Lung microvascular endothelial cell (primary cell): ENCODE measurements at places on chromosomes 11 and 22. TPM values are rescaled to one million over a fixed set of nuclear protein-coding genes. Genes with fewer than 3 reads are reported as not detected.
A peak's percentile ranks its signal among the peaks of the same experiment; 100 is the strongest.

Gene FOXR1
- total RNA-seq = not detected in 2 replicates

DNA sequence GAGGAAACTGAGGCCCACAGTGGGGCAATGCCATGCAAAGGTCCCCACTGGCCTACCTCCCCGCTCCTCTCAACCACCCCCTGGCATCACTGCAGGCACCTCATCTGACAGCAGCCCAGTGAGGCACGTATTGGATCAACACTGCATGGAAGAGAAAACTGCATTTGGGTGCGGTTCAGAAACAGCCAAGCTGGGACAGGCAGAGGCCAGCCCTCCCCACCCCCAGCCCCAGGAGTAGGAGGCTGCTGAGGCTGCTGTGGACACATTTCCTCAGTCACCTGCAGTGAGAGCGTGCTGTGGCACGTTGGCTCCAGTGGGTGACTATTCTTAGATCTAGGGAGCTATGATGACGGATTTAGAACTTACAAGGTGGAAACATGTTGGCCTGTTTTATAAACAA lies 63.7 kb downstream of the KCNC1 start:
- no peak for DNase-seq

Gene ART1
- not detected in 2 replicates for total RNA-seq

DNA sequence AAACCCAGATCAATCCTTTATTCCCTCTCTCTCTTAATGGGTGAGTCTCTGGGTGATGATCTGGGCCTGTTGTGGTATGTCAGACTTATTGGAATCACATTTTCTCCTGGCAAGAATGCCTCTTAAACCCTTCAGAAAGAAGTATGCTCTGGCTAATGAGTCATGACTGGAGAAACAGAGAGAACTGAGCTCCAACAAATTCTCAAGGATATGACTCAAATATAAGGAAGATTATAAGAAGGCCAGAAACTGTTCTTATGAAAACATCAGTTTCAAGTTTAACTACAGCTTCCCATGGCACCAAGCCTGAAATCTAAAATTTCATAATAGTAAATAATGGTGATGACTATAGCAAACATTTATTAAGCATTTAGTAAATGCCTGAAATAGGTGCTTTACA lies 83.9 kb downstream of the OR5AK2 start:
- peak; percentile 95 for DNase-seq

GRCh38 chr11:78453140-78453935 lies 35.7 kb upstream of the GAB2 start:
- no peak for DNase-seq

- no peak for DNase-seq
These were observed 22.0 kb upstream of the OR8B8 start for GRCh38 chr11:124467381-124467927.

DNA sequence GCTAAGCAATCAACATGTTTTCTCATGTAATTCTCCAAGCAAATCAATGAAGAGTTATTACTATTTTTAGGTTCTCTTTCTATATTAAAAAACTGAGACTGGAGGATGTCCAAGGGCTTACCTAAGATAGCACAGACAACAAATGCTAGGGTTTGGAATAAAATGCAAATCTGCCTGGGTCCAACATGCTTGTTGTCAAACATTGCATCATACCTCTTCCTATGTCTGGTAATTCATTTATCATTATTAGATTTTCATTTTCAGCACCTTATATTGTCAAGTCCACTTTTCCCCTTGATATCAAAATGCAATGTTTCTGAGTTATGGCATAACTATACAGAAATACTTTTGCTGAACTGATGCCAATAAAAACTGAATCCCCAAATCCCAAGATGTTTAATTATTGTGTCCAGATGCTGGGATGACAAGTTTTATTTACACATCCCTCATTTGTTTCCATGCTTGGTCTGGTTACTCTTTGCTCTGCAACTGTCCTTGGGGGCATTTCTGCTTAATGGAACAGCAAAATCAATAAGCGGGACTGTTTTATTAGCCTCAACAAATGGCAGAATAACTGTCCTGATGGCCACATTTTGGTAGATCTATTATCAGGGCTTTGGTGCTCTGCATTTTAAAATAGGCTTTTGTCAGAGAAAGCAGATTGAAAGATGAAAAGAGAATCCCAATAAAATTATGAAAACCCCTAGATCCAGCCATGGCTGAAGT lies 86.0 kb downstream of the C11orf87 start:
- DNase-seq = no peak

Gene PNPLA3
- 0.60 and 1.1 TPM in 2 replicates for total RNA-seq

GRCh38 chr11:130151196-130151595 lies 8.4 kb upstream of the ST14 start:
- no peak for DNase-seq

GRCh38 chr11:129374993-129375750 lies 476 bp upstream of the BARX2 start:
- no peak for DNase-seq

Gene HTR3B
- not detected in 2 replicates for total RNA-seq

DNA sequence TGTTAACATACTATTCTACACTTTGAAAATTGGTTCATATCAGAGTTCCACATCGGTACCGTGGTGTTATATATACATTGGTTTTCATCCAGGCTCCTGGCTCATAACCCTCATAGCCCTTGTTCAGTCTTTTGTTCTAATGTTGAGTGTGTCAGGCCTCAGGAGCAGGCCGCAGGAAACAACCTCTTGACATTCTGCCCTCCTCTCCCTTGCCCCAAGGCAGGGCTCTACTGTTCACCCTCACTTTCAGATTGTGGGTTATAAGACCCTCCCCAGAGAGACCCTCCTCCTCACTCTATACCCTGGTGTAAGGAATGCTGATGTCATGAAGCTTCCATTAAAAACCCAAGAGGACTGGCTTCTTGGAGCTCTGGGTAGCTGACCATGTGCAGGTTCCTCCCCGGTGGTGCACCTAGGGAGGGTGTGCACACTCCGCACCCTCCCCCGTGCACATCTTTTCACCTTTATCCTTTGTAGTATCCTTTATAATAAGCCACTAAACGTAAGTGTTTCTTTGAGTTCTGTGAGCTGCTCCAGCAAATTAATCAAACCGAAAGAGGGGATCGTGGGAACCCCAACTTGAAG lies 12.1 kb downstream of the SSH3 start:
- DNase-seq = no peak

Gene OR51E2
- not detected in 2 replicates for total RNA-seq

Gene TMEM45B
- total RNA-seq = 0.99 and 1.3 TPM in 2 replicates

Gene MFRP
- total RNA-seq = under 0.01 TPM in 1 of 2 replicates, not detected in the other

DNA sequence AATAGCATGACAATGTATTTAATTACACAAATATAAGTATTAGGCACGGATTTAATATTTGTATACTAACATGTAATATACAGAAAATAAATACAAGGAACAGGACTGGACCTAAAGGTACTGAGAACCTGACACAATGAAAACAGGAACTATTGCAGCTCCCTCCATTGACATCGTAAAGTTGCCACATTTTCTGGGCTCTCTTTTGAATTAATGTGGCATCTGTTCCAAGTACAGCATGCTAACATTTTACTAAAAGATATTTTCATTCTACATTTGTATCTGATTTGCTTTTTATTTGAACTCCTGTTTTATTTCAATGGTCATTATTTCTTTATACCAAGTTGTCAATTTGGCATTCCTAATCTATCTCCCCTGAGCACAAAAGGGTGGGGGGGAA lies 15.3 kb downstream of the PHF21A start:
- no peak for DNase-seq

- no peak for DNase-seq
These were observed 13.3 kb downstream of the OR52B2 start for GRCh38 chr11:6156628-6157359.

DNA sequence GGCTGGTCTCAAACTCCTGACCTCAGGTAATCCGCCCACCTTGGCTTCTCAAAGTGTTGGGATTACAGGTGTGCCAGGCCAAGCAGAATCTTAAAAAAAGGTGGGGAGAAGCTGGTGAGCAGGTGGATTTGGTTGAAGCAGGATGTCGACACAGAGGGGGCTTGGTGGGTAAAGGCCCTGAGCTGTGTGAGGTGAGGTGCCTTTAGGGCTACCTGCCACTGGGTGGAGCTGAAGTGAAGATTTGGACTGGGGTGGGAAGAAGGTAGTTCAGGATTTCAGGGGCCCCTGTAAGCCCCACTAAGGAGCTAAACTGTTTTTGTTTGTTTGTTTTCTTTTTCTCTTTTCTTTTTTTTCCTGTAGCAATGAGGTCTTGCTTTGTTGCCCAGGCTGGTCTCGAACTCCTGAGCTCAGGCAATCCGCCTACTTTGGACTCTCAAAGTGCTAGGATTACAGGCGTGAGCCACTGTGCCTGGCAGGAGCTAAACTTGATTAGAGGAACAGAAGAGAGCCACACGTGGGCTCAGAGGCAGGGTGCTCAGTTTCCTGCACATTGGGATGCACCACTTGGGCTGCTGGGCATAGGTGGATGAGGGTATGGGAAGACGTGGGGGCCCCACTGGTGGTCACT lies 6.0 kb downstream of the P2RX6 start:
- DNase-seq = no peak

Gene GNG3
- total RNA-seq = not detected in 2 replicates

DNA sequence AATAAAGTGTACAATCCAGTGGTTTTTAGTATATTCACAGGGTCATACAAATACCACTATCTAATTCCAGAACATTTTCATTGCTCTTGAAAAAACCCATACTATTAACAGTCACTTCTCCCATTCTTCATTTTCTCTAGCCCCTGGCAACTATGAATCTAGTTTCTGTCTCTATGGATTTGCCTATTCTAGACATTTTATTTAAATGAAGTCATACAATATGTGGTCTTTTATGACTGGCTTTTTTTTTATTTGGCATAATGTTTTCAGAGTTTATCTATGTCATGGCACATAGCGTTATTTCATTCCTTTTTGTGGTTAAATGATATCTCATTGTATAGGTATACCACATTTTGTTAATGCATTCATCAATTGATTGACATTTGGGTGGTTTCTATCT lies 59.4 kb downstream of the KDM2A start:
- DNase-seq = no peak

Gene KRTAP5-7
- not detected in 2 replicates for total RNA-seq

- DNase-seq = no peak
These were observed 225.1 kb upstream of the PITPNB start for GRCh38 chr22:28143961-28144745.

DNA sequence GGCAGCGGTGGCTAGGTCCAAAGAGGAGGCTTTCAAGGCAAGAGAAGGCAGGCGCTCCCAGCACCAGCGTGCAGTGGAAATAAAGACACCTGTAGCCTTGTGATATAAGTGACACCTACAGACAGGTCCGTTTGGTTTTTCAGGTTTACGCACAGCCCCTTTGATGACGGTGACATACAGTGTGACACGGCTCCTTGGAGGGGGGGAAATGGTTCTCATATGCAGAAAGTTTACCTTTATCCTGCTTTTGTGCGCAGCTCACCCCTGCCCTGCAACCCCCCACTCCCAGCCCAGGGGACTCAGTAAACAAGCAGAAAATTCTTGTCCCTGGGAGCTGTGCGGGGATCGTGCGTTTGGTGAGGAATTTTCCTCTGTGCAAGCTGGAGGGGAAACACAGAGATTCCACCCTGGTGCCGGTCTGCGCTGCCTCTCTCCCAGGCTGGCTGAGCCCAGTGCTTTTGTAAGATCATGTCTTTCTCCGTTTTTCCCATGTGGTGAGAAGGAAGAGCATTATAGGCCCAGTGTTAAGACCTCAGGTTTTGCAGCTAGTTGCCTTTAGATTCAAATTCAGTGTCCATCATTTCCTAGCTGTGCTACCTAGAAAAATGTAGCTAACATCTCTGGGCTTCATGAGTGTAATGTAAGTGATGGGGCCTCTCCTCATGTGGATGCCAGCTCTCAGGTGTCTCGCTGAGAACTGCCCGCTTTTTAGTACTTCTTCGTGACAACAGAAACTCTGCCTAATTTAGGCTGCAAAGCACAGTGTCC lies at the start of gene ELF5:
Gene ELF5, minus strand, starts transcription at position 113 of the 768 bp plus-strand sequence. CDS start 8,045 bp downstream, outside the sequence.
- no peak for DNase-seq

DNA sequence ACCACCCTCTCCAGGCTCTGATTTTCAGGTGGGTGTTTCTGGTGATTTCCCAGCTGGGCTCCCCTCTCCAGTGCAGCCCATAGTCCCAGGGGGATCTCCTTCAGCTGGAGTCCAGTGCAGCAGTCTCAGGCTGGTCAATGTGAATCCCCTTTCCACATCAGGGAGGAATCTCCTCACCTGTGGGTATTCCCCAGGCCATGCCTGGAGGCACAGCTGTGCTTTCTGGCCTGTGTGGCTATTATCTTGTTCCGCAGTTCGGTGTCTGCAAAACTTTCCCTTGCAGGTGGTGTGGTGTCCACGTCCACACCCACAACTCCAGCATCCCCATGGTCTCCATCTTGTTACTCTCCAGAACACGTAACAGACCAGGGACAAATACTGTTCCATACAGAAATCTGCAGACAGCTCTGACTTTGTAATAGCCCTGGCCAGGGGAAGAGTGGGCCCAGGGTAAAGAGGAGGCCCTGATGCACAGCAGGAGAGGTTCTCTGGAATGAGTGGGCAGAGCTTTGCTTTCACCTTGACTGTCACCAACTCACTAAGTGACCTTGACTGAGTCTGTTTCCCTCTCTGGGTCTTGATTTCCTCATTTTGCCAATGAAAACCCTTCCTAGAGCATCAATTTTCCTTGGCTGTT lies 183.2 kb downstream of the CSNK2A3 start:
- no peak for DNase-seq

GRCh38 chr11:67261946-67262681 lies 4.2 kb upstream of the GRK2 start:
- no peak for DNase-seq

Gene PAX6
- total RNA-seq = not detected in 2 replicates

Gene LDHAL6A
- total RNA-seq = not detected in 2 replicates

Gene CDC45
- 3.0 and 12.2 TPM in 2 replicates for total RNA-seq

DNA sequence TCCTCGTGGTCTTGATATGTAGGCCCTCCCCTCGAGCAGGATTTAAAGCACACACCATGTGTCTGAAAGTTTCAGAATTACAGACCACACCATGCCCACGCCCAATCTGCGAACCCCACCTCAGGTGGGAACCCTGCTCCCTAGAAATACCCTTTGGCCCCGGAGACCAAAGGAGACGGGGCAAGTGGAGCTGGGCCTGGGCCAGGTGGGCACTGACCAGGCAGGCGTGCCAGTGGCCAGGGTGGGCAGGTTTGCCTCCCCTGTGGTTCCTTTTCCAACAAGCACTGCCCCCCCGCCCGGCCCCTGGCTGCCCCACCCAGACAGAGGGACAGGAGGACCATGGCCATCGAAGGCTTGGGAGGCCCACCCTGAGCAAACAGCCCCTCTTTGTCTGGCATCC lies 400.4 kb downstream of the TBC1D22A start:
- DNase-seq = no peak

DNA sequence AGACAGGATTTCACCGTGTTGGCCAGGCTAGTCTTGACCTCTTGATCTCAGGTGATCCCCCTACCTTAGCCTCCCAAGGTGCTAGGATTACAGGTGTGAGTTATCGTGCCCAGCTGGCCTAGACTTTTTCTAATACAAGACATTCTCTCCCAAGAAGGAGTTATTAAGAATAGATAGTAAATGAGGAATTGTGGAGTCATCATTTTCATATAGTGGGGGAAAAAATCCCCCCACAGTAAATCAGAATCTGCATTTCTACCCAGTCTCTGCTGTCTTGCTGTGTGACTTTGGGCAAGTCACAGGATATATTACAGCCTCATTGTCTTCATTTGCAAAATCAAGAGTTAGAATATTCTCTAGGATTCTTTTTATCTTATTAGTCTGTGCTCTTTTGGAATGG lies 21.6 kb downstream of the SLC6A5 start:
- DNase-seq = no peak
